ENCODE measurements at places on chromosomes 3 and 15.

- DNase-seq, result no peak
Measured at GRCh38 chr15:74563442-74563841, 22.4 kb downstream of the ARID3B start.

DNA sequence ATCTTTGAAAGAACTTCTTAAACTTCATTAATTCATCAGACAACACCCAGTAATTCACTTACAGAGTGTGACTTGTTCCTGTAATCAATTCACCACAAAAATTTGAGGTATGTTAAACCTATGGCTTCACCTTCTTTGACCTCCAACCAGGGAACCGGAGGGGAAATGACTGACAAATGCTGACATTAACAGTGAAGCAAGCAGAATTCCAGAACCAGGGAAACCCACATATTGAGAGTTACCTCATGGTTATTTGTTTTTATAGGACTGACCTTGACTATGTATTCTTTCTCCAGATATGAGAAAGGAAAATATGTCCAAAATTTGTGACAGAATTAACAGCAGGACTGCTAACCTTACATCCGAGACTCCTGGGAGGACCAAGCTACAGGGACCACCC, 2.7 kb downstream of the P3H2 start:
- DNase-seq, result no peak

DNA sequence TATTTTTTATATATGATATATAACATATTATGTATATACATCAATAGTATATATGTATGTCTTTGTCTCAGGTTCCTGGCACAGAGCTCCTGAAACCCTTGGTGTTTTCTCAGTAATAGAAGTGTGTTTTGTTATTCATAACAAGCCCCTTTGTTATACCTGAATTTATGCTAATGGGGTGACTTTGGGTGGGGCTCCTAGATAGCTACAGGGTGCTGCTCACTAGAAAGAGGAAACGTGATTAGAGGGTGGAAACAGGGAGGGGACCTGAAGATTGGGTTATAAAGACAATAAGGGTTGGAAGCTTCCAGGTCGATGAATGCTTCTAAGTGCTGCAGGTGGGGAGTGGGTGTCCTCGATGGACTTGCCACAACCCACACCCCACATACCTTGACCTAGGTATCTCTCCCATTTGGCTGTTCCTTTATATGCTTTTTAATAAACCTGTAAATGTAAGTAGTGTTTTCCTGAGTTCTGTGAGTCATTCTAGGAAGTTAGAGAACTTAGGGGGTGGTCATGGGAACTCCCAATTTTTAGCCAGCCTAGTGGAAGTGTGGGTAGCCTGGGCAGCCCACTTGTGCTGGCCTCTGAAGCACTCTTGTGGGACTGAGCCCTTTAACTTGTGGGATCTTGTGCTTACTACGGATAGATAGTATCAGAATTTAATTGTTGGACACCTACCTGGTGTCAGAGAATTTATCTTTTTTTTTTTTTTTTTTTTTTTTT, 36.9 kb upstream of the C15orf39 start:
- no peak for DNase-seq

GRCh38 chr15:72495007-72495406, 20.9 kb downstream of the ARIH1 start:
- DNase-seq, result no peak

DNA sequence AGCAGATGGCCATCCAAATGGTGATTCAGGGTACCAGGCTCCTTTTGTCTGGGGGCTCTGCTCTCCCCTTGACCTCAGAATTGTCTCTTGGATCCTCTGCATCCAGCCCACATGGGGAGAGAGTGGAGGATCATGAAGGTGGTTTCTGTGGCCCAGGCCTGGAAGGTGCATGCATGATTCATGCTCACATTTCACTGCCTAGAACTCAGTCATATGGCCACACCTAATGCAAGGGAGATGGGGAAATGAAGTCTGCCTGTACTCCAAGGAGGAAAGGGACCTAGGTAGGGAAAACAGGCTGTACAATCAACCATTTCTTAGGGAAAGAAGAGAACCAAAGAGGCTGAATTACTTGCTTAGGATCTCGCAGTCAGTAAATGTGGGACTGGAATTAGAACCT, 15.1 kb downstream of the HRG start:
- DNase-seq, result no peak

DNA sequence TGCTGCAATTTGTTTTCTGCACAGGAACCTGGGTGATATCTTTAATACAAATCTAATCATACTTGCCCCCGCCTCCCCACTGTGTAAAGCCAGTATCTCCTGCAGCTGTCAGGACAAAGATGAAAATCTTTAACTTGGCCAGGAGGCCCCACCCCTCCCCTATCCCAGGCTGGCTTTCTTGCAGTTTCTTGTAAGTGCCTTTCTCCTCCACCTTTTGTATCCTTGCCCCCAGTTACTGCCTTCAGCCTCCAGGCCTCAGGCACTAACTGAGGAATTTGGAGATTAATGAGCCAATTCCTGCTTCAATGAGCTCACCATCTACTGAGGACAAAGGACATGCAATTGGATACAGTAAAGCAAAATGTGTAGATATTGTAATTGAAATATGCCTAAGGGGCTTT, 6.5 kb downstream of the GCSAM start:
- DNase-seq, result no peak

- no peak for DNase-seq
Measured at GRCh38 chr3:126836220-126836860, 132.3 kb downstream of the CHCHD6 start.

DNA sequence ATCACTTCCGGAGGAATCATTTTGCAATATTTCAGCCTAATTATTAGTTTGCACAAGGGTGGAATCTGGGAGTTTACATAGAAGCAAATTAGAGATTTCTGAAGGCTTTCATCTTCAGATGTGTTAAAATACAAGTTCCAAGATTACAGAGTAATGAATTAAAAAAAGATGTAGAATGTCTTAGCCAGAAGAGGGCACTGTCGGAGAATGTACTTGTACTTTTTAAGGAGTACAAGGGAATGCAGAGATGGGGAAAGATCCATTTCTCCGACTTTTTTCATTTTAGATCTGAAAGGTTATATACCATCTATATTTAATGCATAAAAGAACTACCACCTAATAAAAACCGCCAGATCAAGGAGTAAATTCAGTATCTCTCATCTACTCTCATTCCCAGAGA, 43.1 kb upstream of the WDR5B start:
- no peak for DNase-seq

DNA sequence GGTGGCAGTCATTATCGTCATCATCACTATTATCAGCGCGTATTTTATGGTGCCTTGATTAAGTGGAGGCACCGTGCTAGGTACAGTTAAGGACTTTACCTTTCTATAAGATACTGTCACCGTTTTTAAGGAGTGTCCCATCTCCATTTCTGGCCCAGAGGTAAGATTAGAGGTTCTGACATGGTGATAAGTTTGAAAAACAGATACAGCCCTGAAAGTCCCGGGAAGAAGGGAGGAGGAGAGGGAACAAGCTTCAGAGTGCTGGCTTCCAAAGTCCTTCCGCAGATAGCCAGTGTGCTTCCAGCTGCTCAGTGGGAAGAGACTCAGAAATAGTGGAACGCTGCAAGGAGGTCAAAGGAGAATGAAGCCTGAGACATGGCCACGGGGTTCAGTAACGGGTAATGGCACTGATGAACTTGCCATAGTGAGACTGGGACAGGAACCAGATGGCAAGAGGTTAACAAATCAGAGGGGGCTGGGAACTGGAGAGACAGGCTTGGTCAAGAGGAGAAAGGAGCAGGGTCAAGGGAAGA, 9.1 kb upstream of the TM4SF4 start:
- no peak for DNase-seq

DNA sequence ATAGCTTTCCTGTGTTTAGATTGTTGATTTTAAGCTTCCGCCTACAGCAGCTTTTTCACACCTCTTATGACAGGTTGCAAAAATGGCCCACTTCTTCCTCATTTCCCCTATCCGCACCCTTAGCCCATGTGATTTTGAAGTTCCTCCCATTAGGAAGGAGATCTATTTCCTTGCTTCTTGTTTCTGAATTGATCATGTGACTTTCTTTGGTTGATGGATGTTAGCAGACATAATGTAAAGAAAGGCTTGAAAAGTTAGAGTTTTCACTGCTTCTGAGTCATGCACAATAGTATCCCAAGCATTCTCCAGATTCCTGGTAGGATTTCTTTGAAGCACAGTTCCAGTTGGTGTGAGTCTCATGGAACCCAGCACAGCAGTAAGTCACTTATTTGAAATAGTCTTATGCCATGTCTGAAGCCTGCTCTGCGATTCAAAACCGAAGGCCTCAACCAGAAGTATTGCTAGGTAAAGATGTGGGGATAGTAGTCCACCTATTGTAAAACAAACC, 76.6 kb downstream of the EDEM1 start:
- DNase-seq, result no peak
